ENCODE measurements at places on chromosomes 5 and 9.

- DNase-seq = no peak
Measured at GRCh38 chr5:25339541-25339940, 694.8 kb upstream of the CDH10 start.

- DNase-seq = no peak
Measured at GRCh38 chr5:126613941-126614592, 13.3 kb downstream of the PHAX start.

GRCh38 chr5:148816357-148816756, 10.1 kb upstream of the ADRB2 start:
- DNase-seq = peak; percentile 37

- no peak for DNase-seq
Measured at GRCh38 chr5:89445106-89445745, 562.2 kb upstream of the MEF2C start.

DNA sequence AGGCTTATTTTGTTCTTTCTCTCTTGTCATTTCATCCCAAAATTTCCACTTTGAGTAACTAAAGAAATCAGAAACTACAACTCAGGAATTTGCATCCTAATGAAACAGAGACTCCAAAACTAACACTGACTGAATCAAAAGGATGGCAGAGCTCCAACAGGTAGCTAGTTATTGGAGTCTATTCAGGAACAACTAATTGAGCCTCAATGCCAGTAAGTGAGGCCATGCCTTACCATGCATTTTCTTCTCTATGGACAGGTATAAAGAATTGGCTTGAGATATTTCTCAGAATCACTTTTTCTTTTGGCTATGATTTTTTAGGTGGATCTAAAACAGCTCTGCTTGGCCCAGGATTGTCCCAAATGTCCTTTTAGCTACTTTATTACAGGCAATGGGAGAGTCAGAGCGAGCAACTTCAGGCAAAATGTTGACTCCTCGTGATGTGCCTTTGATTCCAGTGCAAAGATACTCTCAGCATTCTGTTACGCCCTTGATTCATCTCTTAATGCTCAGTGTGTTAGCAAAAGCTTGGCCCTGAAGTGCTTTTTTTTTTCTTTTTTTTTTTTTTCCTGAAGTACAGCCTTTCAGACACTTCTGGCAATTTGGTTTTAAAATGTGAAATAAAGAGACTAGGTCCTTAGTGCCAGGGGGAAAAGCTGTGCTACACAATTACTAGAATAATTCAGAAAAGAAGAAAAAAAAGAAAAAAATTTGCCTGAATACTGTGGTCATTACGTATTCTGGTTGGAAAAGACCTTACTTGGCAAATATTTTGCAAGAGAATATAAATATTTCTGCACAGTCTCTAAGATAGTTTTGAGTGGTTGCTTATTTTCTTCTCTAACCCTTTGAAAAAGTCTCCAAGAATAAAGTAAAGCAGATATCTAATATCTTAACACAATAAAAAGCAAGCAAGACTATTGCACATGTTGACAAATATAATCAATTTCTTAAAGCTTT, 423.7 kb downstream of the ANXA1 start:
- no peak for DNase-seq

DNA sequence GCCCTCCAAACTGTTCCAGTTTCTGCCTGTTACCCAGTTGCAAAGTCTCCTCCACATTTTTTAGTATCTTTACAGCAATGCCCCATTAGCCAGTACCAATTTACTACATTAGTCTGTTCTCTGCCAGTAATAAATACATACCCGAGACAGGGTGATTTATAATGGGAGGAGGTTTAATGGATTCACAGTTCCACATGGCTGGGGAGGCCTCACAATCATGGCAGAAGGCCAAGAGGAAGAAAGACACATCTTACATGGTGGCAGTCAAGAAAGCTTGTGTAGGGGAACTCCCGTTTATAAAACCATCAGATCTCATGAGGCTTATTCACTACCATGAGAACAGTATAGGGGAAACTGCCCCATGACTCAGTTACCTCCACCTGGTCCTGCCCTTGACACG, 600.7 kb upstream of the CDH6 start:
- no peak for DNase-seq

GRCh38 chr5:76766746-76767145, 50.8 kb downstream of the F2R start:
- peak; percentile 19 for DNase-seq

- DNase-seq = no peak
Measured at GRCh38 chr5:180824630-180825476, 22.2 kb upstream of the MGAT1 start.

DNA sequence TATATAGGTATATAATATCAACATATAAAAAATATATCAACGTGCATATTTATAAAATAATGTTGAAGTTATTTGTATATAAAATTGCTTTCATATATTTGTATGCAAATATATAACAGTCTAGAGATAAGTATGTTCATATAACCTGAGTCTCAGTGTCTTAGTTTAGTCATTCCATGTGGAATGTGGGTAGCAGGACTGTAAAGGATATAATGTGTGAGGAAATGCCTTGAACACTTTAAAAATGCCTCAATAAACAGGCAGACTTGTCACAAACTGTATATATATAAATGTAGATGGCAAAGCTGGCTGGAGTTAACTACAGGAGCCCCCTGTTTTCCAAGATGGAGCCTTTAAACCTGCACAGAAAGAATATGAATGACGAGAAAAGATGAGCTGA, 48.4 kb downstream of the CCDC125 start:
- DNase-seq = no peak

- DNase-seq = no peak
Measured at GRCh38 chr9:92988215-92988768, 41.0 kb downstream of the FGD3 start.

DNA sequence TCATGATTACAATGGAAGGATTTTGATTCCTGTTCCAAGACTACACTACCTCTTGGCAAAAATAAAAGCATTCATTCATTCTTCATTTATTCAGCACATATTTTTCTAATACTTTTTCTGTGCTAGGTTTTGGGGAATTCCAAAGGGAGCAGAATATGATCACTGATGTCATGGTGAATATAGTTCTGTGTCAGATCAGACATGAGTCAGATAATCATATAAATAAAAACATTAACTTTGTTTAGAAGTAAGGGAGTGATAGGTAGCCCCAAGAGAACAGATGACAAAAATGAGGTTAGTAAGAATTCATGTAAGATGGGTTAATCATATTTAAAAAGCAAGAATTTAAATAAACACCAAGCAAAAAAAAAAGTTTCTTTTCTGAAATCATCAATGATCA, 94.1 kb upstream of the RANBP6 start:
- no peak for DNase-seq

- no peak for DNase-seq
Measured at GRCh38 chr9:127118597-127119319, 3.7 kb downstream of the ANGPTL2 start.

DNA sequence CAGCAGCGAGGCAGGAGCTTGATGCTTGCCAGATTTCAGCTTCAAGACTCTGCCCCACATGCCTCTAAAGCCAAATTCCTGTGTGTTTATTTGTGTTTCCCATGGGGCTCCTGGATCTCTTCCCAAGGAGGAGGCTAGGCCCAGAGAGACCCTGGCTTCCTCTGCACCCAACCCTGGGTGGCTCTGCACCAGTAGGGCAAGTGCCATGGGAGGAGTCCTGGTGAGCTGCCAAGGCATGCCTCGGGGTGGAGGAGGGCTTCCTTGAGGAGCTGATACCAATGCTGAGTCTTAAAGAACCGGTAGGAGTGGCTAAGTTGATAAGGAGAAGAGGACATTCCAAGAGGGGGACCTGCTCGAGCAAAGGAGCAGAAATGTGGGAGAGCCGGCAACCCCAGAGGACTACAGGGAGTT, 6.8 kb upstream of the TIFAB start:
- DNase-seq = no peak

DNA sequence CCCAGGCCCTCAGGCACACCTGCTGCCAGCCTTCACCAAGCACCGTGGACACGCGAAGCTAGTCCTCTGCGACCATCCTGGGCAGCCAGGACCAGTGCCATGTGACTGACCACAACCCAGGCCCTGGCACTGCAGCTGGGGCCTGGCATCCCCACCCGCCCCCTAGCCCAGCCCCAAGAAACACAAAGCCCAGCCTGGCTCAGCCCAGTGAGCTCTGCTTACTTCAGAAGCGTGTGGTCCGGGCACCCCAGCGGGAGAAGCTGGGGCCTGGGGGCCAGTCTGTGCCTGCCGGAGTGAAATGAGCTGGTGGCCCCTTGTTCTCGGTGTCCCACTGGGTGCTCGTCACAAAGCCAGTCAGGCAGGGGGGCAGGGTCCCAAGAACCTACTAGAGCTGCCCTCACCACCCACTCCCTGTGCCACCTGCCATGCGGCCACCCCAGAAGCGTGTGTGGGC, 87.9 kb downstream of the KCNT1 start:
- no peak for DNase-seq

DNA sequence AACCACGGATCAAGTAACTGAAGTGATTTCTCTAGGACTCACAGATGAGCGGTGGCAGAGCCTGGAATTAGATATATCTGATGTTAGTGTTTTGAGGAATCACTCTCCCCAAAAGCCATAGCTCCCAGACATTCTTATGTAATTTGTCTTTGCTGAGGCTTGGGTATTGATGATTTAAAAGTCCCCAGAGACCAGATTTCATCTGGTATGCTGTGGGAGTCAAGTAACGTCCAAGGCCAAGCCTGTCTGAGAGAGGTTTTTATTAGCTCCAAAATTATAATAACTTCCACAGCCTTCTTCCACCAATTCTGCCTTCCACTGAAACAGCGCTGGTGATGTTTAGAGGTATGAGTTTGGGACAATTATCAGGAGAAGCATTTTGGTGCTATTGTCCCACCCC, 21.3 kb upstream of the KCNIP1 start:
- DNase-seq = no peak

DNA sequence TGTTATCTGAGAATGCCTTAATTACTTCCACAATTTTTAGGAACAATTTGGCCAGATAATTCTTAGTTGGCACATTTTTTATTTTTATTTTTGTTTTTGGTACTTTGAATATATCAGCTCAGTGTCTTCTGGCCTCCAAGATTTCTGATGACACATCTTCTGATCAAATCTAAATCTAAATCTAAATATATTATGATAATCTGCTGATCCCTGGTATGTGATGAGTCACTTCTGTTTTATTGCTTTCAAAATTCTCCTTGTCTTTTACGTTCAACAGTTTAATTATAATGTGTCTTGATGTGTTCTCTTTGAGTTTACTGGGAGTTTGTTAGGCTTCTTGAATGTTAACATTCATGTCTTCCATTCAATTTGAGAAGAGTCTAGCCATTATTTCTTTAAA, 436.8 kb downstream of the CDH9 start:
- DNase-seq = no peak

DNA sequence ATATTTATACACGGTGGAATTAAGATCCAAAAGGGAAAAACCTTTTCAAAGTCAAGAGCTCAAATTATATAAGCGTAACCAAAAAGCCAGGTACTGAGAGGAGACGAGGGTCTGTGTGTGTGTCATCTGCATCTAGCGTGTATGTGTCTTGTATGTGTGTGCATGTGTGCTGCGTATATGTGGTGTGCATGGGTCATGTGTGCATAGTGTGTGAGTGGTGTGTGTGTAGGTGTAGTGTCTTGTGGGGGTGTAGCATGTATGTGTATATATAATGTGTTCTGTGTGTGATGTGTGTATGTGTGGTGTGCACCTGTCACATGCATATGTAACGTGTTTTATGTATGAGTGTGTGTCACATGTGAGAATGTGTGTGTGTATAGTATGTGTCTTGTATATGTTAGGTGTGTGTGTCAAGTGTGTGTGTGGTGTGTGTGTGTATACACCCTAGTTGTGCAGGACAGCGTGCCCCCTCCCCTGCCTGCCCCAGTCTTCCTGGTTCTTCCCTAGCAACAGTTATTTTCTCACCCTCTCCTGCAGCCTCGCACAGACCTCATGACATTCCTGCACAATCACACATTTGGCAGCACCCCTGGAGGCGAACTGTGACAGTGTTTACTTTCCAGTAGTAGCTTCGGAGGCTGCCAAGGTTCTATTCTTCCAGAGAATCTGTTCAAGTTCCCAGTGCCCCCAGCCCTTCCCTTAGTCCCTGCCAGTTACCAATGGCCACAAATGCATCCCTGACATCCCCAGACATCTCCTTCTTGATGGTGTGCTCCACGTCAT, 27.1 kb upstream of the TNIP1 start:
- DNase-seq = no peak

- no peak for DNase-seq
Measured at GRCh38 chr9:7760014-7760415, 39.6 kb downstream of the DMAC1 start.

DNA sequence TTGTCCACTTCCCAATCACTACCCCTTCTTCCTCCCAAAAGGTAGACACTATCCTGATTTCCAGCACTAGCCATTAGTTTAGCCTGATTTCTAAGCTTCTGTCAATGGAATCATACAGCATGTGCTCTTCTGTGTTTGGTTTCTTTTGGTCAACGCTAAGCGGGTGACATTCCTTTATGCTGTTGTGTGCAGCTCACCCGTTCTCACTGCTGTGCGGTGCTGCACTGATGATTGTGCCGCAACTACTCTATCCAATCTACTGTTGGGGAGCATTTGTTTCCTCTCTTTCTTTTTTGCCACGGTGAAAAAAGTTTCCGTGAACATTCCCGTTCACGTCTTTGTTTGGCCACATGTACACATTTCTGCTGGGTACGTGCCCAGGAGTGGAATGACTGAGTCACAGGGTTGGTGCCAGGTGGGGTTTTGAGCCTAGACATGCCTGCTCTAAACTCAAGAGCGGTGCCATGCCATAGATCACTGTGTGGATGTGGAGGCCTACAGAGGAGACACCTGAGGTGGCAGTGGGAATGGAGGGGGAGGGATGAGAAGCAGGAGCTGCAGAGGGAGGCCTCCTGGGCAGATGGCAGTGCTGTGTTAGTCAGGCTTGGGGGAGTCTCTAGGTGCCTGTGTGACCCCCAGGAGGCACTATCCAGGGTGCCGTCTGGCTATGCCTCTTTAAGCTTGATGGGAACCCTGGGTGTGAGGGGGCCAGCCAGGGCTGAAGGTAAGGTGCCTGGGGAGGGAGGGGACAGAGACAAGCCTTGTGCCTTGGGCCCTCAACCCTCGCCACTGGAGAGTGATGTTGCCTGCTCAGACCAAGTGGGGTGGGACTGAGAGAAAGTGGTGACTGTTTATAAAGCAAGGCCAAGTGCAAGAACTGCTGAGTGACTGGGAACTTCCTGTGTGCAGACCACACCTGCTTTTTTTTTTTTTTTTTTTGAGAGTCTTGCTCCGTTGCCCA, 11.4 kb upstream of the ANKRD33B start:
- DNase-seq = peak; percentile 37

DNA sequence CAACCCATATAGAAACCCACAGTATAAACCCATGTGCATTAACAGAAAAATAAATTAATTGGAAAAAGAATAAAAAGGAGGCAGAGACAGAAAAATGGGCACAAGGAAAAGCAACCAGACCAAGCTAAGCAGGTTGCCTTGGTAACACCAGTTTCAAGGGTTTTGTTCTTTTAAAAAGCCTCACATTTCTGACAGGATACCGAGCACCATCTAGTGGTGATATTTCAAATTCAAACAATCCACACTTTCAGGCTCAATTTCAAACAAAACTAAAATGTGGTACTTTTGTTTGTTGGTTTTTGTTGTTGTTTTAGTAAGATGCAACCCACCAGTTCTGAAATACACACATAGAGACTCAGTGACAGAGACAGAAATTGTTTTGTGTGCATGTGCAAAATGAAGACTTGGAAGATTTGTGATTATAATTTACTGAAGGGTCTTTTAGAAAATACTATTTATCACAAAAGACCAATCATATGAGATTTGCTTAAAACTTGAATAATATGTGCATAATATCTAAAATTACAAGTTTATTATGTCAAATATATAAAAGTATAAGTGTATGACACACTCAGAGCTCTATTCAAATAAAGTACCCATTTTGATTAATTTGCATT, 318.2 kb downstream of the SLCO4C1 start:
- DNase-seq = peak; percentile 49
